ENCODE measurements at places on chromosomes 1 and 21. TPM values are rescaled to one million over a fixed set of nuclear protein-coding genes. Genes with fewer than 3 reads are reported as not detected.

KRTAP10-6 gene
- not detected for total RNA-seq

NBPF10 gene
- 2.5 TPM for total RNA-seq

ZNF593OS gene
- not detected for total RNA-seq

TNFRSF1B gene
- total RNA-seq, result 41.0 TPM

MYOM3 gene
- 0.25 TPM for total RNA-seq

IL19 gene
- total RNA-seq, result not detected

SV2A gene
- total RNA-seq, result 7.6 TPM

YTHDF2 gene
- total RNA-seq, result 61.9 TPM

KPRP gene
- total RNA-seq, result 1.2 TPM

DNA sequence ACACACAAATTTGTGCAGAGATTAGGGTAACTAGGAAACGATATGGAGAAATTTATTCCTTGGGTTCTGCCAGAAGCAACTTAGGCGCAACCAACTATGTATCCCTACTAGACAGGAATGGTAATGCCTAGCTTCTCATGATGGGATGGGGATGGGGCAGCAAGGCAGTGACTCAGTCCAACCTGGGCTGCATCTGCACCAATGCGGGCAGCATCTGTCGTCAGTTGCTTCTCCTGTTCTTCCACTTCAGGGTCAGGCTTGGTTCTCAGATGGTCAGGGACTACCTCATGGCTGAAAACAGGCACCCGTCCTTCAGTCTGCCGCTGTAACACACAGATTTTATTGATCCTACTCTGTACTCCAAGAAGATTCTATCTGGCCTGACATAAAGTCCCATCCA, 2.9 kb downstream of the MED8 start:
- peaks cover 33% of the 10 kb centered on the region for H3K4me1 ChIP-seq
- no peaks in the 10 kb centered on the region for H3K27me3 ChIP-seq
- H3K4me3 ChIP-seq, result no peak overlapping the region
- H3K27ac ChIP-seq, result no peak overlapping the region

GRCh38 chr1:58783090-58783992, 506 bp downstream of the JUN start:
- H3K27me3 ChIP-seq, result no peaks in the 10 kb centered on the region
- H3K36me3 ChIP-seq, result no peaks in the 10 kb centered on the region
- H3K4me3 ChIP-seq, result peak overlapping the region; percentile 95

GRCh38 chr1:86227026-86227425, 70.5 kb upstream of the COL24A1 start:
- H3K27ac ChIP-seq, result no peak overlapping the region
- DNase-seq, result no peak
- H3K27me3 ChIP-seq, result no peaks in the 10 kb centered on the region
- no peak overlapping the region for H3K4me3 ChIP-seq

- H3K4me1 ChIP-seq, result peaks cover 15% of the 10 kb centered on the region
- H3K27me3 ChIP-seq, result no peaks in the 10 kb centered on the region
- no peak overlapping the region for H3K27ac ChIP-seq
Observed at GRCh38 chr1:59427784-59428183, 130.9 kb downstream of the FGGY start.

DNA sequence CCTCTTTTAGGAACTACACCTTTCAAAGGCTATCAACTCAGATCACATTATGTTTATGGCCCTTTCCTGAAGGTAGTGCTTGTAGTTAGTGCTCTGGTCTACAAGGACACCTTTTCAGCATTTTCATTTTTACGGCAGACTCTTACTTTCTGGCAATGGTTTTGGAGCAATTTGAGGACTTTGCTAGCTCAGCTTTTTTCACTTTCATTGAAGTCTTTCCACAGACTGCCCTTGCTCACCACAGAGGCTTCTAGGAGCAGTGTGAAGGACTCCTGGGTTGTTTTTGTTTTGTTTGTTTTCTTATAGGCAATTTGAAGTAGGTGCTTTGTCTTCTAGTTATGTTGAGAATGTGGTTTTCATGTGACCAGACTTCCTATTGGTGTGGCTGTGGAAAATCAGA, 43.1 kb downstream of the CD55 start:
- H3K27ac ChIP-seq, result no peak overlapping the region
- H3K27me3 ChIP-seq, result no peaks in the 10 kb centered on the region
- no peak for DNase-seq

DNA sequence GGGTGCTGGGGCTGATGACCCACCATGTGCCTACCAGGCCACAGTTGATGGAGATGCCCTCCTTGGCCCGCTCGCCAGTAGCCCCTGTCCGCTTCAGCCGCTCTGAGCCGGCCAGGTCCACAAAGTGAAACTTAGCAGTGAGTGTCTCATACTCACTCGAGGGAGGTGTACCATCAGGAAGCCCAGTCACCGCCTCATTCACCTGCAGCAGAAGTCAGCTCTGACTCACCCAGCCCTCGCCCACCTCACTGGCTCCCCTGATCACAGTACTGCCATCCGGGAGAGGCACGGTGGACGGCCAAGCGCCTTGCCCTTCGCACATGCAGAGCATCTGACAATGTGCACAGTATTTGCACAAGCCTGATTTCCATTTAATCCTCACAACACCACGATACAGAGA, 18.8 kb downstream of the KIF21B start:
- H3K36me3 ChIP-seq, result no peaks in the 10 kb centered on the region
- no peak overlapping the region for H3K4me3 ChIP-seq
- H3K27ac ChIP-seq, result no peak overlapping the region
- no peak for DNase-seq

GRCh38 chr1:229305392-229305791, 34.5 kb downstream of the RAB4A start:
- no peaks in the 10 kb centered on the region for H3K4me1 ChIP-seq
- H3K36me3 ChIP-seq, result no peaks in the 10 kb centered on the region
- no peak for DNase-seq
- no peak overlapping the region for H3K4me3 ChIP-seq
- H3K27ac ChIP-seq, result no peak overlapping the region

- no peak overlapping the region for H3K4me3 ChIP-seq
- no peak for DNase-seq
- peaks cover 78% of the 10 kb centered on the region for H3K36me3 ChIP-seq
- H3K27ac ChIP-seq, result no peak overlapping the region
Observed at GRCh38 chr1:247193958-247194357, 22.1 kb upstream of the ZNF124 start.

- no peaks in the 10 kb centered on the region for H3K36me3 ChIP-seq
- H3K27ac ChIP-seq, result peak overlapping the region; percentile 60
- H3K4me1 ChIP-seq, result peaks cover 93% of the 10 kb centered on the region
- no peak for DNase-seq
- H3K27me3 ChIP-seq, result no peaks in the 10 kb centered on the region
Observed at GRCh38 chr1:203663821-203664220, 37.2 kb downstream of the ATP2B4 start.

DNA sequence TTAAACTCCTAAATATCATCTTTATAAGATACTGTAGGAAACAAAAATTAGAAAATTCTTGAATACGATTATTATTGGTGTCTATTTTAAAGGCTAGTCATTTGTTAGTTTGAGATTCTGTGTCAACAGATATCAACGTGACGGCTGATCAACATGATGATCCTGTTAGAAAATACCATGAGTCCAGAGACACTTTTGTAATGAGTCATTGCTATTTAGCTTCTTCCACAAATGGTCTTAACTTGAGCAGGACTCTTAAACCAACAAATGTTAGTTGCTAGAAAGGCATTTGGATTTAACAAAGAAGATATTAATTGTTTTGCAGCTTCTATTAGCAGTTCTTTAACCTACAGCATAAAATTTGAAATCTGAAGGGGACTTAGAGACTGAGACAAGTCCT, 131.2 kb downstream of the TGFB2 start:
- H3K4me3 ChIP-seq, result no peak overlapping the region
- no peaks in the 10 kb centered on the region for H3K36me3 ChIP-seq
- H3K27me3 ChIP-seq, result no peaks in the 10 kb centered on the region
- H3K27ac ChIP-seq, result no peak overlapping the region

GRCh38 chr1:2317230-2318065, 73.9 kb downstream of the MORN1 start:
- peak overlapping the region; percentile 16 for H3K27ac ChIP-seq
- peaks cover 72% of the 10 kb centered on the region for H3K4me1 ChIP-seq
- no peak overlapping the region for H3K4me3 ChIP-seq
- DNase-seq, result no peak

DNA sequence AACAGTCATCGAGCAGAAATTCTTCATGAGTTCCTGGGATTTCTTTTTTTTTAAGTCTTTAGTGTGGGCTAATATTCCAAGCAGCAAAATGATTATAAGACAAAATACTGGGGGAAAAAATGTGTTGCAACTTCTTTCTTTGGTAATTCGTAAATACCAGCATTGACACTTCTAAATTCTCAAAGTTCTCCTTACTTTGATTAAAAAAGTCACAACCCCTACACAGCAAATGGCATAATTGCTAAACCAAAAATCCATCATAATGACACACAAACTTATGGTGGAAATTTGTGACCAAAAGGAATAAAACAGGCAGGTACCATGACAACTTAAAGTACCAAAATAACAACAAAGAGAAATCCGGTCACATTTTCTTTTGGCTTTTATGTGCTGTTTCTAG, 585.2 kb upstream of the PKN2 start:
- H3K27ac ChIP-seq, result no peak overlapping the region
- H3K4me1 ChIP-seq, result no peaks in the 10 kb centered on the region
- H3K36me3 ChIP-seq, result no peaks in the 10 kb centered on the region
- DNase-seq, result no peak
- no peaks in the 10 kb centered on the region for H3K27me3 ChIP-seq

DNA sequence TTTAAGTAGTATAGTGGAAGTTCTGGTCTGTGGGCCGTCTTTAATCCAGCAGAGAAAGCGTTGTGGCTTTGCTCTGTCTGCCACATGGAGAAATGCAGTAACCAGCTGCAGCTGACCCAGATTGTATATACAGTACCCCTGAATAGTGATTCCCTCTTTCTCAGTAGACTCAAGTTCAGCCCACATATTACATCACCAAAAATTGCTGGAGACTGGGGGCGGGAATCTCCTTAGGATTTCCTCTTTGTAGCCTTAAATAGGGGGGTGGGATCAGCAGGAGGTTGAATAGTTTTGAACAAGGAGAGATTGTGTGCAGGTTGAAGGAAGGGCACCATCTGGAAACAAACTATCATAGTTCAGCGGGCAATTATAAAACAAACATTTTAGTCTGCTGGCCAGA, at the start of gene ANGPTL1:
ANGPTL1 (minus strand) TSS at position 134 of the 400 bp plus-strand sequence. CDS start 5,301 bp downstream, outside the sequence.
- no peak for DNase-seq
- H3K27me3 ChIP-seq, result no peaks in the 10 kb centered on the region
- no peaks in the 10 kb centered on the region for H3K36me3 ChIP-seq
- peak within 1 kb of the TSS; percentile 27 for H3K4me3 ChIP-seq

DNA sequence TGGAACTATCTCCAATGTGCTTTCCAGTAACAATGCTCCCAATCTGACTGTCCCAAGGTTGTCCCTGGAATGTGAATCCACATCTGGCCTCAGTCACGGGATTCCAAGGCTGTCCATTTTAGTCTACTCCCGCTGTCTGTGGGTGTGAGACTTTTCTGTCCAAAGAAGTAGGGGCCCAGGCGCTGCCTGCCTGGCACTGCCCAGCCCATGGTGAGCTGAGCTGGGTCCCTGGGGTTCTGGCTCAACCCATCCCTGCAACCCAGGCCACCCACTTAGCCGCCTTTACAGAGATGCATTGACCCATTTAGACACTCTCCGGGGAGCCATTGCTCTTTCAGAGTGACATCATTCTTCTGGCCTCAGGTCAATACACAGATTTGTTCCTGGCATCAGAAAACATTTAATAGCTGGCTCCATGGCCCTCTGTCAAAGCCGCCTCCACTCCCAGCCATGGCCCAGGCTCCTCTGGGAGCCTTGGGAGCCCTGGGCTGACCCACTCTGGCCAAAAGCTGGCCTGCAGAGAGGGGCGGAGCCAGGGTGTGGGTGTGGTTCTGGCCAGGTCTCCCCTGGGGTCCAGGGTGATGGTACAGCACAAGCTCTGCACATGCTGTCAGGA, 47.2 kb upstream of the PAX7 start:
- no peak for DNase-seq
- H3K27me3 ChIP-seq, result no peaks in the 10 kb centered on the region
- H3K4me3 ChIP-seq, result no peak overlapping the region
- peaks cover 10% of the 10 kb centered on the region for H3K4me1 ChIP-seq
- H3K27ac ChIP-seq, result no peak overlapping the region
- H3K36me3 ChIP-seq, result no peaks in the 10 kb centered on the region

GRCh38 chr1:154479764-154480421, 22.1 kb upstream of the TDRD10 start:
- H3K36me3 ChIP-seq, result no peaks in the 10 kb centered on the region
- H3K27me3 ChIP-seq, result no peaks in the 10 kb centered on the region
- H3K27ac ChIP-seq, result no peak overlapping the region
- no peak for DNase-seq
- H3K4me1 ChIP-seq, result no peaks in the 10 kb centered on the region

DNA sequence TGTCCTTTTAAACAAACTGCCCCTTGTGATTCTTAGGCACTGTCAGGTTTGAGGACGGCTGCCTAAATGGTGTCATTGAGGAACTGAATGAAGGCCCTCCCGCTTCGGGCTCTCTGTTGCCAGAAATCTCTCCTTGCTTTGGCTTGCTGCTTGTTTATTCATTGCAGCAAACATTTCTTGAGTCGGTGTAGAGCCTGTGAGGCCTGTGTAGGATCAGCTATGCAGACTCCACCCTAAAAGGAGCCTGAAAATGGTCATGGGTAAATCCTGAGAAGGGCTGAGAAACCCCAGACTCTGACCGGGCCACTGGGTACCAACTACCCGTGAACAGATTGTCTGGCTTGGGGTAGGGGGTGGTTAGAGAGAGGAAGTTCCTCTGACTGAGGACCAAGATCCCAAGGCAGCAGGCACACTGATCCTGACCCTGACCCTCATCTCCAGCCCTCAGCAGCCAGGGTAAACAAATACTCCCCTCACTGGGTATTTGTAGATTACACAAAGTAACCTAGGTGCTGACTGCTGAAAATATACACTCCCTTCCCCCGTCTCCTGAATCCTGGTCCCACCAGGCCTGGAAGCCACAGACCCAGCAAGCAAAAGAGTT, 3.1 kb downstream of the IL6R start:
- DNase-seq, result no peak
- peak overlapping the region; percentile 95 for H3K27ac ChIP-seq
- H3K27me3 ChIP-seq, result no peaks in the 10 kb centered on the region
- H3K36me3 ChIP-seq, result no peaks in the 10 kb centered on the region

GRCh38 chr1:204902671-204903070, 32.0 kb downstream of the NFASC start:
- H3K4me1 ChIP-seq, result peaks cover 11% of the 10 kb centered on the region
- DNase-seq, result no peak
- H3K4me3 ChIP-seq, result no peak overlapping the region
- no peak overlapping the region for H3K27ac ChIP-seq
- H3K36me3 ChIP-seq, result no peaks in the 10 kb centered on the region

- H3K36me3 ChIP-seq, result no peaks in the 10 kb centered on the region
- DNase-seq, result no peak
- H3K27me3 ChIP-seq, result no peaks in the 10 kb centered on the region
- H3K4me3 ChIP-seq, result no peak overlapping the region
Observed at GRCh38 chr1:53051676-53052075, 10.3 kb upstream of the PODN start.

Data from vagina (tissue), 2 donors.